ENCODE measurements at places on chromosomes 3 and 15. TPM values are rescaled to one million over a fixed set of nuclear protein-coding genes. Genes with fewer than 3 reads are reported as not detected.
A peak's percentile ranks its signal among the peaks of the same experiment; 100 is the strongest.

- peak; percentile 74 for DNase-seq
- no peaks in the 10 kb centered on the region for H3K27me3 ChIP-seq
- peak overlapping the region; percentile 33 for H3K4me3 ChIP-seq
- peak overlapping the region; percentile 70 for H3K27ac ChIP-seq
Measured at GRCh38 chr3:175270198-175270837, 411.2 kb downstream of the NAALADL2 start.

GRCh38 chr15:26981492-26981891 is 10.5 kb downstream of the GABRG3 start:
- no peak for DNase-seq
- peaks cover 2% of the 10 kb centered on the region for H3K27me3 ChIP-seq
- no peak overlapping the region for H3K4me3 ChIP-seq
- peaks cover 5% of the 10 kb centered on the region for H3K36me3 ChIP-seq
- no peaks in the 10 kb centered on the region for H3K4me1 ChIP-seq
- H3K27ac ChIP-seq = no peak overlapping the region

DNA sequence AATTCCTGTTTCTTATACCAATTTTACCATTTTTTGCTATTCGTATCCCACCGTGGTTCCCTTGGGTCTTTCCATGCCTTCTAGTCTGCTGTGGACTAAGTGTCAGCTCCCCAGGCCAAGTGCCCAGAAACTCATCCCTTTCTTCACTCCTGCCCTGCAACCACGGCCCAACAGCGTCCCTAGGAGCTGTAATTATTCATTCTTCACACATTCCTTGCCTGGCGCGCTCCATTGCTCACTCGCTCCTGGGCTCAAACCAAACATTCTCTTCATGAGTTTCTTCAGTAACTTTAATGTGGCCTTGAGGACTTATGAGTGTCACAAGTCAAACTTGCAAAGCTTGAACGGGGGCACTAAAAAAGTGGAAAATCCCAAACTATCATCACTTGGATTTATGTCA is 15.7 kb downstream of the GABRB3 start:
- H3K27me3 ChIP-seq = peaks cover 1% of the 10 kb centered on the region
- no peak overlapping the region for H3K27ac ChIP-seq
- no peak overlapping the region for H3K4me3 ChIP-seq

- H3K27ac ChIP-seq = no peak overlapping the region
- DNase-seq = peak; percentile 44
- H3K4me3 ChIP-seq = no peak overlapping the region
- H3K36me3 ChIP-seq = no peaks in the 10 kb centered on the region
- H3K27me3 ChIP-seq = no peaks in the 10 kb centered on the region
- H3K4me1 ChIP-seq = peaks cover 8% of the 10 kb centered on the region
Measured at GRCh38 chr3:187112934-187113793, 26.1 kb downstream of the RPL39L start.

DNA sequence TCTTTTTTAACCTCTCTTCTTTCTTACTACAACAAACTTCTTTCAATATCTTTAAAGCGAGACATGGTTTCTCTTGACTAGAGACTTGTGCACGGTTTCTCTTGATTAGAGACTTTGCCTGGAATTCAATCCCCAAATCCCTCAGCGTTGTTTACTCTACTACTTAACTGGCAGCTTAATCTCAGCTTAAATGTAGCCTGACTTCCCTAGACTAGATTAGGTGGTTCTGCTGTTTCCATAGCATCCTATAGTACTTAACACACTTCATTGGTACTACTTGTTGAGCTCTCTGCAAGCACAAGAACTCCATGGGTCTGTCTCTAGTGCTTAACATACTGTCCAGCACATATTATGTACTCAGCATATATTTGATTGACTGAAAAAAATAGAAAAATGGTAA is 168.2 kb upstream of the GPR149 start:
- no peak overlapping the region for H3K4me3 ChIP-seq
- H3K27me3 ChIP-seq = no peaks in the 10 kb centered on the region
- H3K27ac ChIP-seq = no peak overlapping the region
- H3K4me1 ChIP-seq = no peaks in the 10 kb centered on the region
- DNase-seq = no peak
- H3K36me3 ChIP-seq = no peaks in the 10 kb centered on the region

Gene KCNMB3
- 0.26 TPM for total RNA-seq

Gene NOX5
- total RNA-seq = 0.18 TPM

Gene GOLGA8R
- total RNA-seq = 0.27 TPM

Measured in HFFc6 (cell line).